ENCODE measurements at places on chromosomes 3 and 15.

DNA sequence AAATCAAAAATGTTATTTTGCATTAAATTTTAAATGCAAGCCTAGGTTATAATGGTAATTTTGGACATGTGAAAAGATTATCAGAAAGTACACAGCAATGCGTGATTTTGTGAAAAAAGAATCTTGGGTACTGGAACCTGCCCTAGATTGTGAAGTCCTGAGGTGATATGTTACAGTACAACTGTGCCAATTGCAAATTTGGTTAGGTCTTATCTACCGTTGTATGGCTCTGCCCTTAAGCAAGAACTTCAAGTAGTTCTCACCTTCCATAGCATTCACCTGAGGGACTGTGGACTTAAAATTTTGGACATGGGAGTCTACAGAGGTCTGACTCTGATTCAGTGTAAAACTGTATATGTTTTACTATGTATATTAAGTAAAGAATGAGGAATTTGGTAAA lies 140.2 kb downstream of the PEX5L start:
- no peak for DNase-seq

DNA sequence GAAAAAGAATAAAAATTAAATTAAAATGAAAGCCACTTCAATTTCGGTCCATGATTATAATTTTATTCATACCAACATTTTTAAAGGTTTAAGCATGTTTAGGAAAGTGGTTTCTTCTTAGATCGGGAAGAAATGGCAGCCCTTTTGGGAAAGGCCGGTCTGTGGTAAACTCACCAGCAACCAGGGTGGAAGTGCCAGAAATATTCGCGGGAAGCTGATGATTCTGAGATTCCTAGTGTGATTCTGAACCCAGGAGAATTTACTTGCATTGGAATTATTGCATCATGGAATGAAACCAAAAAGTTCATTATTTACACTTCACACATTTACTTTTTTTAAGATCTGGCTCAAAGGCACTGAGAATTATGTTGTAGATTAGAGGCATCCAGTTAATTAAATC lies 97.2 kb upstream of the CCNL1 start:
- no peak for DNase-seq

GRCh38 chr15:93020976-93021772 lies 67.8 kb downstream of the RGMA start:
- no peak for DNase-seq

DNA sequence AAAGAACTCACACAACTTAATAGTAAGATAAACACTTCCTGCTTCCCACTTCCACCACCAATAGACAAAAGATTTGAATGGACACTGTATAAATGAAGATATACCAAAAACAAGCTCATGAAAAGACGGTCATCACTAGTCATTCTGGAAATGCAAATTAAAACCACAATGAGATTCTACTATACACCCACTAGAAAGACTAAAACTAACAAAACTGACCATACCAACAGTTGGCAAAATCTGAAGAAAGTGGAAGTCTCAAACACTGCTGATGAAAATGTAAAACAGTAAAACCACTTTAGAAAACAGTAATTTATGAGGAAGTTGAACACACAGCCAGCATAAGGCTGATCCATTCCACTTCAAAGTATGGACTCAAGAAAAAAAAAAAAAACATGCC lies 35.6 kb upstream of the CD96 start:
- DNase-seq: no peak

- DNase-seq: no peak
Measured at GRCh38 chr3:56488812-56489600, 20.7 kb upstream of the ERC2 start.

Measured in activated CD4-positive, alpha-beta T cell treated with anti-CD3 and anti-CD28 coated beads for 36 hours (primary cell).